Epithelial cell of esophagus (primary cell): ENCODE measurements at places on chromosomes 1 and 21.
A peak's percentile ranks its signal among the peaks of the same experiment; 100 is the strongest.

DNA sequence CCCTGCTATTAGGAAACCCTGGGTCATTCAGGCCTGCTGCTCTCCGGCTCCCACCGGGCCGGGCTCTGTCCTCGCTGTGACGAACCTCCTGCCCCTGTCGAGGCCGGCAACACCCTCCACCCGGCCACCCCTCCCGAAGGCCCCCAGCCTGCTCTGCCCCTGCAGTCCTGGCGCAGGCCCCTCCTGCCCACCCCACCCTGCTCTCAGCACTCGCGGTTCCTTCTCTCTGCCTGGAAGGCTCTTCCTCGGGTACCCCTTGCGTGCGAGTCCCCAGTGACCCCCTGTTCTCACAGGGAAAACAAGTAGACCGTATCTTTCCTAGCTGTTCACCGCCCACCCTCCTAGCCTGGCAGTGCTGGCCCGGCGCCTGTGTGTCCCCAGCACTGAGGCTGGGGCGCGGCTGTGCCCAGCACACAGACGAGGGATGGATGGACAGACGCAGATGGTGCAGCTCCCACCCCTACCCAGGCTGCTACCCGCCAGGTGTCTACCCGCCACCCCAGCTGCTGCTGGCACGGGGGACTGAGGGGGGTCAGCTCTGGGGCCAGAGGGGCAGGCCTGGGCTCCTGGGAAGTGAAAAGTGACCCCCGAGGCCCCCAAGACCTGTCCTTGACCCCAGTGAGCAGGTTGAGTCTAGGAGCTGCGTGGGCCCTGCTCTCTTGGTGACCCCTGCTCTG is 3.1 kb upstream of the VWA1 start:
- no peak for DNase-seq

DNA sequence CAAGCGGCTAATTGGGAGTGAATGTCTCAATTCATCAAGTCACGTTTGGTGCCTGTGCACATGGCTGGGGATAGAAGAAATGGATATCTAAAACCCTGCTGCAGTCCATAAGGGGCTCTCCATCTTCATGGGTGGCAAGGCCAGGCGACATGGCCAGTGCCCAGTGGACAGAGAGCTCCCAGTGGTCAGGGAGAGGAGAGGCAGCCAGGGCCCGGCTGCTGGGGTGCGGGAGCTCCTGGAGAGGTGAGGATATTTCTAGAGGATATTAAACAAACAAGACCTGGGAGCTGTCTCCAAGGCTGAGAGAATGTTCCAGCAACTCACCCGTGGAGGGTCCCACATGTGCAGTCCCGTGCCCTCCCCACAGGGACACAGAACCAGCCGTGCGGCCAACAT is 368.8 kb upstream of the C1orf174 start:
- no peak for DNase-seq

DNA sequence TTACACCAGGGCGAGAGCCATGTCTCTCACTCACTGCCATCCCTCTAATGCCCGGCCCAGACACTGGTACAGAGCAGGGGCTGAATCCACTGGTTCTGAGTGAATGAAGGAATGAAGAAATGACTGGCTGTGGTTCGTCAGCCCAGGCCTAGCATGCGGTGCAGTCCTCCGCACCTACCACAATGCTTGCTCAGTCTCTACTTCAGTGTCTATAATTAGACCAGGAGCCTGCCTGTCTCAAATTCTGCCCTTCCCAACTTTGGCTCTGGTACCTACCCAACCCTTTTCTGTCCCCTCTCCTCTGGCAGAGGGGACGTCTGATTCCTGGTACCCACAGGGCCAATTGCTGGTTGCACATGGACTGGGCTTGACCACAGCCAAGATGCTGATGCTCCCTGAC is 118.2 kb upstream of the GRIK3 start:
- no peak for DNase-seq

GRCh38 chr1:35264035-35264434 is 4.5 kb upstream of the ZMYM4 start:
- no peak for DNase-seq

DNA sequence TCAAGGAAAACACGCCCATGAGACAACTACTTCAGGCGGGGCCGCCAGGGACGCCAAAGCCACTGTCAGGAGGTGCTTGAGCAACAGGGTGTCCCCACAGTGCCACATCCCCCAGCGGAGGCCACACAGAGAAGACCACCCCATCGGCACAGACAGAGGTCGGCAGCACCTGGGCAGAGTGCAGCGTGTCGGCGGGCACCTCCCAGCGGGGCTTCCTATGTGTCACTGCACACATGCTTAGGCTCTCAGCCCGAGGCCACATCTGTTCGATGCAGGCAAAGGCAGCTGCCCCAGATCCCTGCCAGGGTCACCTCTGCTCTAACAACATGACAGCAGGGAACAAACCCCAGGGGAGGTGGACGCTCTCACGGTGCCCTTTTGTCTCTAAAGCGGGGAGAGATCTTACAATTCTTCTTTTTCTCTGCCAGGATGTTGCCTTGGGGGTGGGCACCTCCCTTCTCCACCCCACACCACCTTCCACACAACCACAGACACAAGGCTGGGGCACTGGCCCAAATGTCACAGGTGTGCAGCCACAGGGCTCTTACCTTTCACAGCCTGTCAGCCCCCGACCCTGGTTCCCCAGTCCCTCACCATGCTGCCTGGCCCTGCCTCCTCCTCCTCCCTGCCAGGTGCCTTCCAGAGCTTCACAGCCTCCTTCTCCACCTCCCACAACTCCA is 4.2 kb downstream of the KRTAP10-8 start:
- DNase-seq: no peak

- no peak for DNase-seq
These were observed 68.6 kb upstream of the ANGPTL1 start for GRCh38 chr1:178939338-178940067.

- no peak for DNase-seq
These were observed 18.3 kb upstream of the TP53BP2 start for GRCh38 chr1:223864084-223864483.

- no peak for DNase-seq
These were observed 159.0 kb upstream of the IGSF21 start for GRCh38 chr1:17948594-17948993.

DNA sequence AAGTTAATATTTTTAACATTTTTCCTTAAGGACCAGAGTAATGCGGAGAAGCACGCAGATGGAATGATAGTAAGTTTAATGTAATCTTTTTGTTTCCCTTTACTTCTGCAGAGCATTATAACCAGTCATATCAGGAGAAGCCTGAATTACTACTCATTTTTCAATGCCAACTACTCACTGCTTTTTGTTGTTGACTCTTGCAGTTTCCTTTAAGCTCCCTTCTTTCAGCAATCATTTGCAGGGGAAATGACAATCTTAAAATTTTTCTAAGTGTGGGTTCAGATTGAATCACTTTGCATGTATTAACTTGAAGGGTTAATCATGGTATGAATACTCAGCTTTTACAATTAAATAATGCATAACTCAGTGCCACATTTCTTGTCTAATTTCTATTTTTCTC is 122.2 kb downstream of the NRDC start:
- DNase-seq: peak; percentile 64
